ENCODE measurements at places on chromosomes 3 and 15.

DNA sequence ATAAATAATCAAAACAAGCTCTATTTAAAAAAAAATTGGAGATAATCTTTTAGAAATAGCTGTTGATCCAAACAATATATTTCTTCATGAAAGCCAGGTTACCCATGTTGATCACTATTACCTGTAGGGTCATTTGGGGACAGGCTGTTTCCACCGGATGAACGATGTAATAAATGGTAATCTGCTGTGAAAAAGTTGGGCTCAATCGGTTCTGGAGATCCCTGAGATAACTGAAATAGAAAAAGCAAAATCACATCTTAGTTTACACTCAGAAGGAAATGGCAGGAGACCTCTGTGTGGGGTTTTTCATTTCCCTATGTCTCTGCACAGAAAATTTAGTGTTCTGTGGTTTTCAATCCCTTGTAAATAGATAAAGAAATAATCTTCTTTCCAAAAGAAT is 249.5 kb downstream of the NEK10 start:
- DNase-seq: no peak

DNA sequence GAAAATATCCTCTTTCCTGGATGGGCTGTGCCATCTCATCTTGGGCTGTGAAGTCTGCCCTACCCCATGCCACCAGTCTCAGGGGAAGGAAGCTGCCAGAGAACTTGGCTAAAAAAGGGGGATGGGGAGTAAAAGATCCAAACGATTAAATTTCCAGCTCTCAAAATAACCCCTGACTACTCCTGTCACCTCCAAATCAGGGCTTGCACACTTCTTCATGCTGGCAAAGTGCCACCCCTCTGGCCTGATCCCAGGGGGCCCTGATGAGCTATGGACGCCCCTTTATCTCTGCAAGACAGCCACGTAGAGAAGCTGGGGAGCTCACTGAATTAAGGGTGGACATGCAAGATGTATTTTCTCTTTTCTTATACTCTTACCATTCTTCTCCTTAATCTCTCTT is 1.2 kb upstream of the MLF1 start:
- no peak for DNase-seq

DNA sequence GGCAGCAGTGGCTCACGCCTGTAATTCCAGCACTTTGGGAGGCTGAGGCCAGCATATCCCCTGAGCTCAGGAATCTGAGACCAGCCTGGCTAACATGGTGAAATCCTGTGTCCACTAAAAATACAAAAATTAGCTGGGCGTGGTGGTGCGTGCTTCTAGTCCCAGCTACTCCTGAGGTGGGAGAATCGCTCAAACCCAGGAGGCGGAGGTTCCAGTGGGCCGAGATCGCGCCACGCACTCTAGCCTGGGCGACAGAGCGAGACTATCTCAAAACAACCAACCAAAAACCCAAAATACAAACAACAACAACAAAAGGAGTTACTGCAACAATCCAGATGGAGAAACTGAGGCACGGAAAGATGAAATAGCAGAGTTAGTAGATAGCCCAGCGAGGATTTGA is 35.4 kb downstream of the SAXO2 start:
- no peak for DNase-seq

GRCh38 chr3:177351206-177351605 is 153.9 kb upstream of the TBL1XR1 start:
- DNase-seq: no peak

DNA sequence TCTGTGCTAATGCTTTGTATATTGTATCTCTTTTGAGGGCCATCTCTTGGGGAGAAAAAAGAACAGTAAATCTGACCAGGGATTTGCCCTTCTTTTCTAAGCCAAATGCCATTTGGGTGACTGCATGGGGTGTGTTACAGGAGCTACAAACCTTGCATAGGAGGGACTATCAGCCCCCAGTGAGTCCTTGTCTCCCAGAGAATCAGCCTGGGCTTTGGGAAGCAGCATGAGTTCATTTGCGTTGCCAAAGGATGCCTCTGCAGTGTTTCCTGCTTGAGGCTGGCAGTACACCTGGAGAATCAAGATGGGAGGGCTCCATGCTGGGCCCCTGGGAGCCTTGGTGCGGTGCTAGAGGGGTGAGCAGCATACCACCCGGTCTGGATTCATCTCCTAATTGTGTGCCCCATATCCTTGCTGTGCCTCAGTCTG is 49.6 kb upstream of the POLG start:
- no peak for DNase-seq

GRCh38 chr3:123653221-123653682 is 68.4 kb upstream of the HACD2 start:
- DNase-seq: no peak

- DNase-seq: no peak
Observed at GRCh38 chr3:16587047-16587680, 18.1 kb downstream of the DAZL start.

GRCh38 chr3:72595376-72595775 is 252.9 kb downstream of the SHQ1 start:
- no peak for DNase-seq

GRCh38 chr15:101456057-101456739 is 33.3 kb downstream of the PCSK6 start:
- DNase-seq: no peak

GRCh38 chr3:46677411-46677726 is 16.1 kb downstream of the ALS2CL start:
- DNase-seq: no peak

DNA sequence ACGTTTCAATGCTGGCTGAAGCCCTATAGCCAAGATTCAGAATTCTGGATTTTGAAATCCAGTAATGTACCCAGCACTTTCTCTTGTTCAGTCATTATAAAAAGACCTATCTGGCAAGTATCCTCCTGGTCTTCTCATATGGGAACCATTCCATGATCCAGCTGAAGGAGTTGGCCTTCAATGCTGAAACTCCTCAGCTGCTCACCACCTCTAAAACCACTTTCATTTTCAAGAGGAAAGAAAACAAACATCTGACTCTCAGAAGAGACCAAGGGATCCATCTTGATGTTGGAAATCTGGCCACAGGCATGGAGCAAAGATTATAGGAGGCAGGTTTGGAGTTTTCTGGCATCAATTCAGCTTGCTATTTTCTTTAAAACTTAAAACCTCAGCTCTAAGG is 235.4 kb downstream of the FMN1 start:
- DNase-seq: no peak

DNA sequence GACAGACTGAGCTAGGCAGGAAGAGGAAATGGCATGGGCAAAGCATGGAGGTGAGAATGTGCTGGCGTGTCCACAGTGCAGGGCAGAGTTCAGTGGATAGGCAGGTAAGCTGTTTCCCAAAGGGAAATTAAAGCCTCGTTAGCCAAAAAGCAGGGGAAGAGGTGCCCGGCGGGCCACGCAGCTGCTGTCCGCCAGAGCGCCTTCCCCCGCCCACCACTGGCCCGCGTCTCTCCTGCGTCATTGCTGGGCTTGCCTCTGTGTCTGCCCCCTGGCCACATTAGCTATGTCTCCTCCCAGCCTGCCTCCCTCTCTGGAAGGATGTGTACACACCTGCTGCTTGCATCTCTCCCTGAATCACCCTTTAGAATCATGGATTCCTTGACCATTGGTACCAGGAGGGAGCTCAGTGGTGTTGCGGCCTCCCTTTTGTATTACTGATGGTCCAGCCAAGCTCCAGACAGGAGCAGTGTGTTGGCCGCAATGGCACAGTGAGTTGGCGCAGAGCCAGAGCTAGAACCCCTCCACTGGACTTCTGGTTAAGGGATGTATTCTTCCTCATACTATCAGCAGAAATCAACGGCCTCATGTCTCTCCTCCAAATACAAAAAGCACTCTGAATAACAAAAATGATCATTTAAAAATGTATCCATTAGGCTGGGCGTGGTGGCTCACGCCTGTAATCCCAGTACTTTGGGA is 26.6 kb downstream of the SLC28A1 start:
- no peak for DNase-seq

Data from CD8-positive, alpha-beta memory T cell (primary cell).